Stimulated activated CD4-positive, alpha-beta T cell treated with anti-CD3 and anti-CD28 coated beads, Interleukin-4, amount 100 ng/mL, for 1 hour (primary cell): ENCODE measurements at places on chromosomes 3 and 15.

DNA sequence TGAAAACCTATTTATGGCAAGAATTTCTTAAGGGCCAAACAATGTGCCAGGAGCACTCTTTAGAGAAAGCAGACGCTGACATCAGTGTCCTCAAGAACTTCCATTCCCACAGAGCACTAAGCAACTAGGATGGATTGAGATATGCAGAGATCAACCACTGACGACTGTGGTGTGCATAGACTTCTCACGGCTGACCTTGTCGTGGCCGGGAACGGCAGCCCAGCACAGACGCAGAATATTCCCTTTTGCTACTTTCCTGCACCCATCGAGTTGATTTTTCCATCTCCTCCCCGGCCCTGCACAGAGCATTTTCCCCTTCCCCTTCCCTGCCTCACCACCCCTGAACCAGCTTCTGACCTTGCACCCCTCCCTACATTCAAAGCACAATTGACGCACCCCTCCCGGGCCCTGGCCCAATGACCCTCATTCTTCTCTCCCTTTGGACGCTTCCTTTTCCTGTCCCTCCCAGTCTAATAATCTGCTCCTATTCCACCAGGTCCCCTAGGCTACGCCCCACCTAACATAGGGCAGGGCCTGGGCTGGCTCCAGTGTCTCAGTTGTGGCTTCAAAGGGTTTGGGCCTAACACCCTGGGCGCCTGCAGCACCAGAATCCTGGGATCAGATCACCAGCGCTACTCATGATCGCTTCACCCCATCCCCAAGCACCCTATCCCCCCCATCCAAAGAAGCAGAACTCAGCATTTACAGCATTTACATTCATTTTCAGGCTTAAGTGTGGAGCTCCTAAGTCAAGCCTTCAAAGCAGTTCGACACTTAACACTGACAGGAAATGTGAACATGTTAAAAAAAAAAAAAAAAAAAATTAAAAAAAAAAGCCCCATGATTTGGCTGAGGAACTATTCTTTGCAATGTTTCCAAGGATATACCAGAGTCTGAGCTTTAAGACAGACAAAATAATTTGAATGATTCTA, 151.2 kb downstream of the FOXP1 start:
- DNase-seq, result no peak

- DNase-seq, result no peak
These were observed 5.4 kb downstream of the TYRO3 start for GRCh38 chr15:41564286-41564959.

GRCh38 chr3:45693941-45694521, 4.8 kb downstream of the SACM1L start:
- DNase-seq, result no peak

DNA sequence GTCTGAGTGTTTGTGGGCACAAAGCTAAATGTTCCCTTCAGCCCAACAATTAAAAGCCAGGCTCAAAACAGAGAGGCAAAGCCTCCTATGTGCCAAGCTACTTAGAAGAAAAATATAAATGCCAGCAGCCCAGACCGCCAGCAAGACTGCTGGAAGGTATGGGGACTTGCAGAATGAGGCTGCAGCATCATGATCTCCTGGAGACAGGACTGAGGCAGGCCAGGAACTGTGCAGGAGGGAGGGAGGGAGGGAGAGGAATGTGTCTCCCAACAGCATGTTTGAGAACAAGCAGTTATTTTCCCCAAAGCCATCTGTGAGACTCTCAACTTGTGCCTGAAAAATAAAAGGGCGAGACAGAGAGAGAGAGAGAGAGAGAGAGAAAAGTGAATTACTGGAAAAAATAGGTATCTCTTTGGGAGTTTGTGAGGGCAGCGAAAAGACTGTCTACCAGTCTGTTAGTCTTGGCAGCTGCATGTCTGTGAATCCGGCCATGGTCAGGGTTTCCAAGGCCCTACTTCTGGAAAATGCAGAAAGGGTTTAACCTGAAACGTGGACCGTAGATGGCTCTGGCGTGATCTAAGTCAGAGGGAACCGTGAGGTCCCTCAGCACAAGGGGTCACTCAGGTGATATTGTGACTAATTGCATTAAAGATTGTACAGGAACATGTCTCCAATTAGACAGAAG, 139.7 kb upstream of the COL8A1 start:
- DNase-seq, result no peak

DNA sequence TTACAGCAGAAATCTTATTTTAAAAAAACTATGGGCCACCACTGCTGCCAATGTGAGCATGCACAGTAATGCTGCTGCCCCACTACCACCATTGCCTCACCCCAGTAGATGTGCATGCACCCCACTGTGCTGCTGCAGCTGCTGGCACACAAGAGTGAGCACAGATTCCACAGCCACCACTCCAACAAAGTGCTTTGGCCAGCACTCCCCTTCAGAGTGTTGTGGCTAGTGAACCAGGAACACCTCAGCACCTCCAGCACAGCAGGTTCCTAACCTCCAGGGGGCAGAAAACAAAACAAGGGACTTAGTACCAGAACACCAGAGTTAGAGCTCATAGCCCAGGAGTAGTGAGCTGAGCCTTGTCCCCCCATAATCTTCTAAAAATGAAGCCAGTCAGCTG, 629.6 kb downstream of the PYDC2 start:
- no peak for DNase-seq

DNA sequence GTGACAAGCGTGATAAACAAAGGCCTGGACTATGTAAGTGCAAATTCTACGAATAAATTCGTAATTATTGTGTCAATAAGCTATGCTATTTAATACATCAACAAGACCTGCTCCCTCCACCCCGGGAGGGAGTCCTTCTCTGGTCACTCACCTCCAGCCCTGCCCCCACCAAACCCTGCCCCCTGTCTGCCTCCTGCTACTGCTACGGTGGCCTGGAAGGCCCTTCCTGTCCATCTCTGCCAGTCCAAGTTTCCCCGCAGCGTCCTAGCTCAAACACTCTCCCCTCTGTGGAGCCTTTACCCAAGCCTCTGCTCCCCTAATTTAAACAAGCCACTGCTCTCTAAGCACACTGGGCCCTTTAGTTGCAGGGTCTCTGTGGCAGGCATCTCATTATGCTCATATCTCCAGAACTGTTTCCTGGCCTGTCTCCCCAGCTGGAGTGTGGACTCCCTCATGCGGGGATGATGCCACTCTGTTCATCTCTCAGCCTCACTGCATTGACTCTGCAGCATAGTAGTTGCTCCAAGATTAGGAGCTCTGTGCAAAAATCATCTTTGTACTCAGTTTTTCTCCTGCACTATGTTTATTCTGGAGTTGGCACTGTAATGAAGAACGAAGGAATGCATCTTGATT, 241.2 kb downstream of the NTRK3 start:
- DNase-seq, result no peak

GRCh38 chr3:14879211-14879874, 60.6 kb downstream of the FGD5 start:
- peak; percentile 12 for DNase-seq

DNA sequence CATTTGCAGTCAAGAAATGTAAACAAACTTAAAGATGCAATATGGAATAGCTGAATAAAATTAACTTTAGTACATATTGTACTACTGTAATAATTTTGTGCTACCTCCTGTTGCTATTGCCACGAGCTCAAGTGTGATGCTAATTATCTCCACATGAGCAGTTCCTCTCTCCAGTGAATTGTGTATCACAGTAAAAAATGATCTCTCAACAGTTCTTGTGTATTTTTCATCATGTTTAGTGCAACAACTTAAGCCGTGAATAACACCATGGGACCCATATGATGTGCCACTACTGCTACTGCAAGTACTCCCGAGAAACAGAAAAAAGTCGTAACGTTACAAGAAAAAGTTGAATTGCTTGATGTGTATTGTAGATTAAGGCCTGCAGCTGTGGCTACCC, 12.4 kb downstream of the RIOX2 start:
- no peak for DNase-seq

- no peak for DNase-seq
These were observed 15.8 kb downstream of the TGM4 start for GRCh38 chr3:44890258-44890657.

DNA sequence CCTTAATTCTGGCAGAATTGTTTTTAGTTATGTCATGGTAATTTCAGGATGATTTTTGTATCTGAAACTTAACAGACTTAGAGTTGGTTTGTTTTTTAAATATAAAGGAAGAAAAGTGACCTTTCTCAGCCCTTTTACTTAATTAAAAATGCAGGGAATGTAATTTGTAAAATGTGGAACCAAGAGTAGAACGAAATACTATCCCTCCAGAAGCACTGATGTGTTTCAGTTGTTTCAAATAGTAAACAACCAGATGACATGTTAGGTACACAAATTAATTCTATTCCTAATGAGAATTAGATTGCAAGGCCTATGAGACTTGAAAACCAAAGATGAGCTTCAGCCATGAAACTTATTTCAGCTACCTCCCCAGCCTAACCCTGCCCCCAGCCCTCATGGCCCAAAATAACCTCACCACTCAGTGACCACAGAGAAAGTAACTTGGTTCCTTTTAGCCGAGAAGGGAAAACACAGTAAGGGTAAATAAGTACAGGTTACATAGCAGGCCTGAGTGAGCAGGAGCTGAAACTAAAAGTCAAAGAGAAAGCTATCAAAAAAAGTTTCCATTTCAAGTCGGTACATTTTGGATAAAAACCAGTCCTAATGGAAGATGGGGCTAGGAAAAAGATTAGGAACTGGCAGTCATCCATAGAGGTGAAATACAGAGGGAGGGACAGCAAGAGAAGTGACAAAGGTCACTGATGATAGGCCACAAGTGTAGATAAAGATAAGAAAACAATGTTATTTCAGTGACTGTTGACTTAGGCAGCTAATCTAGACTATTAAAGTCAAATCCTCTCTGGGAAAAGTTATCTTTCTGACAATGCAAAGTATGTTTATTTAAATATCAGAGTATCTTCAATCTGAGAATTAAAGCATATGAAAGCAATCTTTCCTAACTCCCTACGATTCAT, 23.2 kb downstream of the SENP8 start:
- DNase-seq, result no peak

DNA sequence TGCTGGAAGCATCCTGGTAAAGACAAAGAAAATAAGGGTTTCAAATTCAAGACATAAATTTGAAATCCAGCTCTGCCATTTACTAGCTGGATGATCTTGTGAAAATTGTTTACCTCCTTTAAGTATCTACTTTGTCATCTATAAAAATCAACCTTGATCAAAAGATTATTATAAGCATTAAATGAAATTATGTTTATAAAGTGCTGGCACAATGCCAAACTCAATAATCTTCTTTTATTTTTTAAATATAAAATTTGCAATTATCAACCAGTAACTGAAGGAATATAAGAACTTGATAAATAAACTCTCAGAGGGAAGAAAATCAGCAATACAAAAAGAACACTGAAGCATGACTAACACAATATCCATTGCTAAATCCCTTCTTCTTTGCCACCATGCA, 25.8 kb downstream of the C3orf33 start:
- DNase-seq, result no peak

GRCh38 chr15:52495125-52495524, 33.6 kb downstream of the MYO5A start:
- DNase-seq, result no peak

DNA sequence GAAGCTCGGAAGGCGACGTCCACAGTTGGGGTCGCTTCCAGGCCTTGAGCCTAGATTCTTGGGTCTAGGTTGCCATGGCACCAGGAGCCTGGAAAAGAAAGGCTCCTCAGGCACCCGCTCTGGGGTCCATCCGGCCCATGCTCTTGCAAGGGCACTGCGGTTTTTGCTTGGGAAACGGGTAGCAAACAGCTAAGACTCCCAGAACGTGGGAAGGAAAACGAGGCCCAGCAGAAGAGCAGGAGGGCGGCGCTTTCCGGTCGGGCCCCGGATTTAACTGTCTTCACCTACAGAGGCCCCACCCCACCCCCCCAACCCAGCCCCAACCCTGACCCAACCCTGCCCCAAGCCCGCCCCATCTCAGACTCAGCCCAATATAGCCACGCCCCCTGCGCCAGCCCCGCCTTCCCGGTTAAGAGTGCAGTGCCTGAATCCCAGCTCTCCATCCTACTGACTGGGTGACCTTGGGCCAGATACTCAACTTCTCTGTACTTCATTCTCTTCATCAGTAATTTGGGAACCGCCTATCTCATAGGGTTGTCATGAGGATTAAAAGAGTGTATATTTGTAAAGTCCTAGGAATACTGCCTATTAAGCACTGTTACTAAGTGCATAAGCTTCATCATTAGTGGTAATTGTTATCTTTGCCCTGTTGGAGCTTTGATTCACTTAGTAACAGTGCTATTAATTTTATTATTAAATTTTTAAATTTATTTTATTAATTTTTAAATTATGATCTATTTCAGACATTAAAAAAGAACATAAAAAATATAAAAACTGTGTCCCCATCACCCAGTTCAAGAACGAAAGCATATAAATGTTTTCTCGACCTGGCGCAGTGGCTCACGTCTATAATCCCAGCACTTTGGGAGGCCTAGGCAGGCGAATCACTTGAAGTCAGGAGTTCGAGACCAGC, 28.4 kb upstream of the SMAD6 start:
- peak; percentile 47 for DNase-seq

DNA sequence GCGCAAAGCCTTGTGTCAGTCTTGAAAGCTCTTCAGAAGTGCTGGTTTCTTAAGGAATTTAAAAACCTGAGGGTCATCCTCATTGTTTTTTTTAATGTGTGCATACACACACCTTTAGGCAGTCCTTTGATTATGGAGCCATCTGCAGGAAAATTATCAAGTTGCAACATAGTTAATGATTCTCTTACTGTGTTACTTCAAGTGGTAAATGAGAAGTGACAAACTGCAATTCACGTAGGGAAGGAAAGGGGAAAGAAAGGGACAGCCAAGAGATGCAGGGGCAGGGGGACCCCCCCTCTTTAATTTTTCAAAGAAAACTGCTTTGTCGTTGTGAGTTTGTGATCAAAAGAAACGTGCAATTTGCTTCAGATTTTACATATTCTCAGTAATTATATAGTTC, 162.4 kb upstream of the CGNL1 start:
- DNase-seq, result no peak

DNA sequence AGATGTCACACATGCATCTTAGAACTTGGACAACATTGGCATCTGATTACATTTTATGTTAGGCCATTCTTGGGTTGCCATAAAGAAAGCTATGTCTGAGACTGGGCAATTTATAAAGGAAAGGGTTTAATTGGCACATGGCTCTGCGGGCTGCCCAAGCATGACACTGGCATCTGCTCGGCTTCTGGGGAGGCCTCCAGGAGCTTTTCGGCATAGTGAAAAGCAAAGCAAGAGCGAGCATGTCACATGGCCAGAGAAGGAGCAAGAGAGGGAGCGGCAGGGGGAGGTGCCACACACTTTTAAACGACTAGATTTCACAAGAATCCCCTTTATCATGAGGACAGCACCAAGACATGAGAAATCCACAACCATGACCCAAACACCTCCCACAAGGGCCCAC, 11.3 kb downstream of the RYR3 start:
- DNase-seq, result no peak

GRCh38 chr15:79736435-79737000, 160.3 kb downstream of the MTHFS start:
- DNase-seq, result no peak
